Kidney tubule cell (primary cell): ENCODE measurements at places on chromosomes 6 and 20.

- DNase-seq, result no peak
Measured at GRCh38 chr6:2746557-2747061, 4.1 kb downstream of the MYLK4 start.

- DNase-seq, result no peak
Measured at GRCh38 chr6:105184921-105185320, 5.1 kb upstream of the POPDC3 start.

DNA sequence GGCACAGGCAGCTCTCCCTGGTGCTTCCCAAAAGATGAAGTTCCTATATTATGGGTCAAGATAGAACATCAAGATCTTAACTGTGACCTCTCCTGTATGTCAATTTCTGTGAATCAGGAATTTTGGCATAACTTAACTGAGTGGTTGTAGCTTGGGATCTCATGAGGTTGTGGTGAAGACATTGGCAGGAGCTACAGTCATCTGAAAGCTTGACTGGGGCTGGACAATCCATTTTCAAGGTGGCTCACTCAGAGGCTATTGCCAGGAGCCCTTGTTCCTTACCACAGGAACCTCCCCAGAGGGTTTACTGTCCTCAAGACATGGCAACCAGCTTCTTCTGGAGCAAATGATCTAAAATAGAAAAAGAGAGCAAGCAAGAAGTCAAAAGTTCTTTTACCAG is 252.2 kb downstream of the ADGB start:
- no peak for DNase-seq

DNA sequence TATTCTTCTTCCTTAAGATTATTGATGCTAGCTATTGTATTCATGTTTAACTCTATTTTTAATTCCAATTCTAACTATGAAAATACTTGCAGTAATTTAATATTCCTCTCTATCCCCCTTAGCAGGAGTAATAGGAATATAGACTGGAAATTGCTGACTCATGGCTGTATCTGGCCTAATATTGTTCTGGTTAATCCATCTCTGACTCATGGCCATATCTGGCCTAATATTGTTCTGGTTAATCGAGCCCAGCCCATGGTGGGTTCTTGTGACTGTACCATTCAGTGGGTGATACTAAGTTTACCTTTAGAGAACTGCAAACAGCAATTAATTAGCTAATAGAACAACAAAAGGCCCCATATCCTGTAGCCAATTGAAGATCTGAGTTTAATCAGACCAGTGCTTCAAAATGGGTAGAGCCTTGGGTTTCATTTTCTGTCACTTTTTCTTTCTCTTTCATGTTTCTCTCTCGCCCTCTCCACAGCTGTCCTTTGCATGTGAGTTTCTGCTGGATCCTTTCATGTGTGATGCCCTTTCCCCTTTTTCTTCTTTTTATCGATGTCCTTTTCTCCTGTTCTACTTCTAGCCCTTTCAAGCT is 50.6 kb downstream of the SLC22A3 start:
- peak; percentile 15 for DNase-seq

- peak; percentile 74 for DNase-seq
Measured at GRCh38 chr6:49333345-49334125, 129.5 kb downstream of the MMUT start.
